GM06990 (cell line): ENCODE measurements at places on chromosomes 12 and 14.

DNA sequence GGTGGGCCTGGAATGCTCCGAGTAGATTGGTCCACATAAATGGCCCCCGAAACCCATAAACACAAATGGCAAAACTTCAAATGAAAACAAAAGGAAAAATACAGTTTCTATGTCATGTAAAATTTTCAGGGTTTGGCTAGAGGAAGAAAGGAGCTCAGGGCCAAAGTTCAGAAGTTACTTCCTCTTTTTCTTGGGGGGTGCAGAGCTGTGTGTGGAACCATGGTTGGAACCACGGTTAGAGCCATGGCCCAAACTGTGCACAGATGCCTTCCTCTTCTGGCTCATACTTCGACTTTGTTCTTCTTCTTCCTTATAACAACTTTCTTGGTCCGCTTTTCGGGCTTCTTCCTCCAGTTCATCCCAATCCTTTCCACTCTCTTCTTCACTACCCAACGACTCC, 51.7 kb downstream of the MGST1 start:
- DNase-seq: no peak

GRCh38 chr14:21902561-21903181, 229.1 kb upstream of the OR4E1 start:
- no peak for DNase-seq

- DNase-seq: no peak
Observed at GRCh38 chr12:67621112-67621511, 27.4 kb upstream of the DYRK2 start.

DNA sequence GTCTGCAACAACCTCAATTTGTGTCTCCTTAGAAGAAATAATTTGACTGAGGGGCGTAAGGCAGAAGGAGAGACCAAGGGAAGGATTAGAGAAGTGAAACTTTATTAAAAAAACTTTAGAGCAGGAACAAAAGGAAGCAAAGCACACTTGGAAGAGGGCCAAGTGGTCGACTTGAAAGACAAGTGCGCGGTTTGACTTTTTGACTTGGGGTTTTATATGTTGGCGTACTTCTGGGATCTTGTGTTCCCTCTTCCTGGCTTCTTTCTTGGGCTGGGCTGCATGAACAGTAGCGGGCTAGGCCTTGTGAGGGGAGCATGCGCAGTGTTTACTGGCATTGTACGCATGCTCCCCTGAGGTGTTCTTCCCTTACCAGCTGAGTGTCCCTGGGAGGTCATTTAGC, 369.3 kb upstream of the DCN start:
- no peak for DNase-seq

- no peak for DNase-seq
Observed at GRCh38 chr14:104266631-104267575, 128.5 kb downstream of the KIF26A start.

DNA sequence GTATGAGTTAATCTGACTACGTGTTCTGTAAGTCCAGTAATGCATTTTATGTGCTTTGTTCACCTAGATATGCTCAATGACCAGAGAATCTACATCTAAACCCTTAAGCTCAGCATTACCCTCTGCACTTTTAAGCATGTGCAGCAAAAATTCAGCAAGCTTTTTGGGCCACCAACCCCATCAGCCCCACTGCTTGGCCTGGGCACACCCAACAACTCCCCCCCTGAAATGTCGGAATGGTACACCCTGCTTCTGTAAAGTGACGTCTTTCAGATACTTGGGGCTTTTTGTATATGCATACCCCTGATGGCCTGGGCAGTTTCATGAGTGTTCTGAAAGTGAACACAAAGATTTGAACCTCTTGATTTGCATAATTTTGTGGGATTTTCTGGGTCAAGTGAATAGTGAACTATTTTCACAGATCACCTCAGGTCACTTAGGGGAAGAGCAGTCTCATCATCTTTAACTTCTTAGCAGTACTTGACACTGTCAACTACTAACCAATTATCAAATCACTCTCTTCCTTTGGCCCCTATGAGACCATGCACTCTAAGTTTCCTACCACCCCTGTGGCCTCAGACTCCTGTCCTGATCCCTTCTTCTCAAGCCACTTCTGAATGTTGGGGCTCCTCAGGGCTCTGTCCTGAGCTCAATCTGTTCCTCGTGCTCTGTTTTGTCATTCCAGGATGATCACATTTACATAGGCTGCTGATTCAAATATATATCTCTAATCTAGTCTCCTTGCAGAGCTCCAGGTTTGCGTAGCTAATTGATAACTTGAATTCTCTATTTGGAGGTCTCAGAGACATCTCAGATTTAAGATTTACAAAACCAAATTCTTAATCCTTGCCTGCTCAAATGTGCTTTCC, 36.3 kb upstream of the PPM1A start:
- peak; percentile 83 for DNase-seq

DNA sequence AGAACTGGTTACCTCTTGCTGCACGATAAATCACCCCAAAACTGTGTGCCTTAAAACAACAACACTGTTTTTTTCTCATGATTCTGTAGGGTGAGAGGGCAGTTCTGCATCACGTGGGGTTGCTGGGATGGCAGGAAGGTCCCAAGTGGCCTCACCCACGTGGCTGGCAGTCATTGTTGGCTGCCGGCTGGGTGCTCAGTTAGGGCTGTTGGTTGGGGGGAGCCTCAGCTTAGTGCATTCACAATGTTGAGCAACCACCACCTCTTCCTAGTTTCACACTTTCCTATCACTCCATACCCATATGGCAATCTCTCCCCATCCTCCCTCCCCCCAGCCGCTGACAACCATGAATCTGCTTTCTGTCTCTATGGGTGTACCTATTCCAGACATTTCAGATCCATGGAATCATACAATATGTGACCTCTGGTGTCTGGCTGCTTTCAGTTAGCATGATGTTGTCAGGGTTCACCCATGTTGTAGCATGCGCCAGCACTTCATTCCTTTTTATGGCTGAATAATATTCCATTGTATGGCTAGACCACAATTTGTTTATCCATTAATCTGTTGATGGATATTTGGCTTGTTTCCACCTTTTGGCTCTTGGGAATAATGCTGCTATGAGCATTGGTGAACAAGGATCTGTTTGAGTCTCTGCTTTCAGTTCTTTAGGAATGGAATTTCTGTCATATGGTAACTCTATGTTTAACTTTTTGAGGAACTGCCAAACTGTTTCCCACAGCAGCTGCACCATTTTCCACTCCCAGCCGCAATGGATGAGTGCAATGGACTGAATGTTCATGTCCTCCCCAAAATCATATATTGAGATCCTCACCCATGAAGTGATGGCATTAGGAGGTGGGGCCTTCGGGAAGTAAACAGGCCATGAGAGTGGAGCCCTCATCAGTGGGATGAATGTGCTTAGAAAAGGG, 11.2 kb upstream of the POP5 start:
- DNase-seq: no peak

GRCh38 chr12:131281016-131281415, 327.3 kb downstream of the ADGRD1 start:
- DNase-seq: no peak

GRCh38 chr12:1728824-1729223, 38.0 kb downstream of the ADIPOR2 start:
- DNase-seq: no peak

DNA sequence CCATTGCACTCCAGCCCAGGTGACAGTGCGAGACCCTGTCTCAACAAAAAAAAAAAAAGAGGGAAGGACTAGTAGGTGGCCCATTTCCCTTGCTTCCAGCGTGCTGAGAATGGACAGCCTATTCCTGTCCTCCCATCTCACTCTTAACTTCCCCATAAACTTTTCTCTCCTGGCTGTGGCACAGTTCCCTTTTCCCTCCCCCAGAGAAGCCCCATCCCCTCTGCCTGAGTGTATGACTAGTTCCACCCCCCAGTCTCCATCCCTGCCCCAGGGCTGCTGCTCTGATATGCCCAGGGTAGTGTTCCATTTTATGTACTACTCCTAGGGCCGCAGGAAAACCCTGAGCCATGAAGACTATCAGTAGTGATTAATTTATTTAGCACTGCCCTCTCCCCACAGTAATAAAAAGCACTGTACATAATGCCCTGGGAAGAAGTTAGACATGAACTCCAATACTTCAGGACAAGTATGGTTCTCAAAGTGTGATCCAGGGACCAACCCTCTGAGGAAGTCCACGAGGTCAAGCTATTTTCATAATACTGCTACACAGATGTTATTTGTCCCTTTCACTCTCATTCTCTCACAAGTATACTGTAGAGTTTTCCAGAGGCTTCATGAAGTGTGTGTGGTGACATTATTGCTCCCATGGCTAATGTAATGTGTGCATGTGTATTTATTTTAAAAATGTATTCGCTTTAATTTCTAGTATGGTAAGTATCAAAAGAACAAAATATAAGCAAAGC, 11.5 kb upstream of the CHD4 start:
- no peak for DNase-seq

GRCh38 chr12:104470521-104470920, 13.8 kb downstream of the CHST11 start:
- DNase-seq: no peak

- DNase-seq: no peak
Observed at GRCh38 chr12:19771858-19772257, 332.6 kb downstream of the AEBP2 start.

- no peak for DNase-seq
Observed at GRCh38 chr14:38201137-38201828, 6.4 kb upstream of the SSTR1 start.

- DNase-seq: no peak
Observed at GRCh38 chr14:55373784-55374705, 37.6 kb downstream of the ATG14 start.

GRCh38 chr12:115394496-115395220, 710.7 kb upstream of the TBX3 start:
- DNase-seq: no peak

GRCh38 chr14:104827177-104828055, 26.5 kb downstream of the ZBTB42 start:
- DNase-seq: no peak

DNA sequence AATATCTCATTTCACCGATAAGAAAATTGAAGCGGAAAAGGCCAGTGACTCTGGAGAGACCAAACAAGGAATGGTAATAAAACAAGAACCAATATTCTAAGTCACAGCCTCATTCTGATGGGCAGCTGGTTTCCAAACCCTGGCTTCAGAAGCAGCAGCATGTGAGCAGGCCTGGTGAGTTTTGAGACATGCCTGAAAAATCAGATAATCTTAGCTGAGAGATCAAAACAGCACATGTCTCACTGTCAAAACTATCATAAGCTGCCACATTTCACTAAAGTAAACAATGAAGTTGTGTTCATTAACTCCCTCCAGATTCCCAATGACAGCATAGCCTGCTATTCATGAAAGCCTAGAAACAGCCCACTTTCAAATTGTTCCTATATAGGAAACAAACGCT, 36.5 kb downstream of the CIT start:
- no peak for DNase-seq

GRCh38 chr12:64625243-64626077, 15.2 kb downstream of the RASSF3 start:
- peak; percentile 70 for DNase-seq

GRCh38 chr12:89325495-89325894, 26.8 kb downstream of the DUSP6 start:
- no peak for DNase-seq

GRCh38 chr12:109726511-109727038, 12.9 kb downstream of the FAM222A start:
- no peak for DNase-seq

DNA sequence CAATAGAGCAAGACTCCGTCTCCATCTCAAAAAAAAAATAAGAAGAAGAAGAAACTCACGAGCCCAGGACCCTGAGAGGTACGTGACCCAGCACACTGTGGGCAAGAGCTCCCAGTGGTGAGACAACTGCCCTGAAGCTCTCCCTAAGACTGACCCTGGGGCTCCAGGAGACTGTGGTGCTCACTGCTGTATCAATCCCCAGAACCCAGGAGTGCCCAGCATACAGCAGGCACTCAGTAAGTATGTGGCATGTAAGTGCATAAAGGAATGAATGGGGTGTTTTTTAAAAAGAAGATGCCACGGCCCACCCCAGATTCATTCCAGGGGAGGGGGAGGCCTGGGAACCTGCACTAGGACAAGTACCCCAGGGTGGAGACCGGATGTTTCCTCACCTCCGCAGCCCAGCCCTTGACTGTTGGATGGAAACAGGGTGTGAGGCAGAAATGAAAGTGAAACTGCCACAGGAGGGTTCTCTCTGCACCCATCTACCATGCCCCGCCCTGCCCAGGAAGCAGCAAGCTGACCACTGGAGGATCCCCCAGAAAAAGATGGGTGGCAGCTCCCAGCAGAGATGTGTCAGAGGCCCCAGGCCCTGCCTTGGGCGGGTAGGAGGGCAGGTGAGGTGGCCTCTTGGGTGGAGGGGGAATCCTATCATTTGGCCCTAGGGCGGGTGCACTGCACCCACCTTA, 12.2 kb downstream of the ITPK1 start:
- DNase-seq: peak; percentile 73

DNA sequence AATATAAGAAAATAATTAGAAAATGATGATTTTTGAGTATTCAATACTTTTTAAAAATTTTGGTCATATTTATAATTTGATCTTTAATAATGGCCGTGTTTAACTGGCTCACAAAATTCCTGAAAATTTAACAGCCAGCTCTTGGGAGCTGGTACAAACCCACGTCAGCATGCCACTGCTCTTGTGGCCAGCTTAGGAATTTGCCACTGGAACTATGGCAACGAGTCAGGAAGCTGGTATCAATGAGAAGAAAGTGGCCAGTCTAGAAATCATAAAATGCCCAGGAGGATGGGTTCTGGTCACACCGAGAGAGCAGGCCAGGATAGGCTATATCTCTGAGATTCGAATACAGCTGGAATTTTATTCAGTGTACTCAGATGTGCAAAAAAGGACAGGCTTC, 72.2 kb upstream of the PLEKHG3 start:
- no peak for DNase-seq

DNA sequence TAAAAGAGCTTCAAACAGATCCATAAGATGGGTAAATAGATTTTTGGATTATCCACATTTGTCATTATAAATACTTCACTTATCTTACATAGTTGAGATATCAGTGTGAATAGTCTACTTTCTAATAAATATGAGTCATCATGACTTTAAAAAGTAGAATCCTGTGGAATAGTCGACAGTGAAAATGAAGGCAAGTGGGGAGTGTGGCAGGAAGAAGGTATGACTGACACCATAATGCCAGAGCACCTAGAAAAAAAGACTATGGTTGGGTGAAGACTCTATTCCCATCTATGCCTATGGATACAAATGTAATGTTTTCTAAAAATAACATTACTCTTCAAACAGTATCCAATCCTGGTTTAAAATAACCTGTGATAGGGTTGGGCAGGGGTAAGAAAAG, 117.5 kb downstream of the MDGA2 start:
- no peak for DNase-seq
